ENCODE measurements at places on chromosomes 1 and 21. TPM values are rescaled to one million over a fixed set of nuclear protein-coding genes. Genes with fewer than 3 reads are reported as not detected.

The MTFR1L gene
- total RNA-seq: 26.2 TPM

- peaks cover 16% of the 10 kb centered on the region for H3K4me1 ChIP-seq
- no peak overlapping the region for H3K4me3 ChIP-seq
- no peak for DNase-seq
- H3K27ac ChIP-seq: no peak overlapping the region
Observed at GRCh38 chr1:149966405-149966804, 29.7 kb upstream of the MTMR11 start.

DNA sequence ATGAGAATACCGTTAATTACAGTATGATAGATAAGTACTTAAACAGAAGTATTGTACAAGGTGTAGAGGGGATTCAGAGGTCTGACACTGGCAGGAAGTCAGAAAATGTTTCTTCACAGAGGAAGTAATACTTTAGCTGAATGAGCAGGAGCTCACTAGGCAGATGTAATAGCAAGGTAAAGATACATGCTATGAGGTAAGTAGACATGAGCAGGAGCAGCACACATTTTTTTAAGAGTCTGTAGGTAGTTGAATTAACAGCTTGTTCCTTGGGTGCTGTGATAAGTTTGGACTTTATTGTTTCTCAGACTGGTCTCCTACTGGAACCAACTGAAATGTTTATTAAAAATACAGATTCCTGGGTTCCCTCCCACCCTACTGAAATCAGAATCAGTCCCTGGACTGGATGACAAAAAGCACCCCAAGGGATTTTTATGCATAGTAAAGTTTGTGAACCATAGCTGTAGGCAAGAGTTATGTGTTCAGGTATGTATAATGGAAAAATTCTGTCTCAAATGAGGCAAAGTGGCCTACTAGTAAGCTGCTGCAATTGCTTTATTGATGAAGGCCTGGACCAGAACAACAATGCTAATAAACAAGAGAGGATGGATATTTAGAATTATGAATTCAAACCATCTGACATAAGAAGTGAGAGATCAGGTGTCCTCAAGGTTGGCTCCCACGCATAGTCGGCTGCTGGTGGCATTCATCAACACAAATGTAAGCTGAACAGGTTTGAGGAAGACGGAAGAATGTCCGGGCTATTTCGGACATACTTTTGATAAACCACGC is 902 bp downstream of the AP4B1 start:
- peaks cover 63% of the 10 kb centered on the region for H3K36me3 ChIP-seq
- peaks cover 70% of the 10 kb centered on the region for H3K4me1 ChIP-seq
- peak overlapping the region; percentile 96 for H3K27ac ChIP-seq
- H3K27me3 ChIP-seq: no peaks in the 10 kb centered on the region

The RHBDL2 gene
- total RNA-seq: not detected
